NCI-H1694 (cell line): ENCODE measurements at places on chromosomes 6 and 20.

DNA sequence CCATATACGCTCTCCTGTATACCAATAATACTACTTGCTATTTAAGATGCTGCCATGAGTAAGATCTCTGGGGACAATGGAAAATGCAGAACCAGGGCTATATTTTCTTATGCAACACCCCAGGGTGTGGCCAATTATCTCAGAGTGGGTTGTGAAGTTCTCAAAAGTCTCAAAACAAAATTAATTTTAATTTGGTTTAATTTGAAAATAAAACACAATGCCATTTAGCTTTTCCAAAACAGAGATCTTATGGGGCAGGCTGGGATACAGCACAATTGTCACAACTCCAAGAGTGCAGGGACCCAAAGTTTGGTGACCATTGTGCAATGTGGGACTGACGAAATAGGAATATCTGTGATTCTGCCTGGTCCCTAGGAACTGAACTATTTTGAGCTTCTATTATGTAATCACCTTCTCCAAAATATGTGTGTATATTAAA lies 43.1 kb downstream of the MBOAT1 start:
- no peak for DNase-seq

- DNase-seq, result no peak
Observed at GRCh38 chr6:16409531-16410441, 171.4 kb downstream of the GMPR start.

DNA sequence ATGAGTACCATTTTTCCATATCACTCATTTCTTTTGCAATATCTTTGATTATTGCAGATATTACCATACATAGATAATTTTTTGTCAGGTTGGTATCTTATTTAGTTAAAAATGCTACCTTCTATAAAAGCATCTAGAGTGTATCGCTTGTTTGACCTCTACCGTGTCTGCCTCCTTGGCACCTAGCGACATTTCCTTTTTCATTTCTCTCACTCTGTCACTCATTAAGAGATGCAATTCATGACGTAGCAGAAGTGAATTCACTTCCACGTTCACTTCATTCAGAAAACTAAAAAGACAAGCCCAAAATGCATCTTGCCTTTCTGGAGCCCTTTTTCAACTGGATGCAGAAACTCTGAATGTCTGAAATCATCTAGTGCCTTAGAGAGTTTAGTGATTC lies 172.9 kb downstream of the MMS22L start:
- no peak for DNase-seq

DNA sequence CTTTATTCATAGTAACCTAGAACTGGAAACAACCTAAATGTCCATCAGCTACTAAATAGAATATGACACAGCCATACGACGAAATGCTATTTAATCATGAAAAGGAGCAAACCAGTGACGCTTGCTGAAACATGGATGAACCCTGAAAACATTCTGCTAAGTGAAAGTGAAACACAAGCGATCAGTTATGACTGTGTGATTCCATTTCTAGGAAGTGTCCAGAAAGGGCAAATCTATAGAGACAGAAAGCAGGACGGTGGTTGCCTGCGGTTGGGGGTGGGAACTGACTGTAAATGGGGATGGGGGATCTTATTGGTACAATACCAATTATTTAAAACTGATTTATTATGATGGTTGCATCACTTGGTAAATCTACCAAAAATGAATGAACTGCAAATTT lies 126.8 kb downstream of the IPCEF1 start:
- DNase-seq, result no peak

- DNase-seq, result no peak
Observed at GRCh38 chr6:105757512-105758200, 328.5 kb upstream of the PRDM1 start.

DNA sequence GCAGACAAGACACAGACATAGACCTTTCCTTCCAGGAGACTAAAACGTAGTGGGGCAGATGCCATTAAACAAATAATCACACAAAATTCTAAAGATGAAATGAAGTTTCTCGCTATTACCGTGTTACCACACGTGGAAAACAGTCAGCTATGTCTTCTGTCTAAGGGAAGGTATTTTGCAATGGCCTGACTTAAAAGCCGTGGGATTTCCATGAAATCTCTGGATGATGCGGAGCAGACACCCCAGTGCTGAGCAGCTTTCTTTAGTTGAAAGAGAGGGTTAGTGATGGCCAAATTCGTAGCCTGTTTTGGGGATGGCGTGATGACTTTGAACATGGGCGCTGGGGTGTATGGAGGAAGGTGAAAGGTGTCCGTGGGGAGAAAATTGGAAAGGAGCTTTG lies 281.8 kb downstream of the NRN1 start:
- DNase-seq, result no peak

- DNase-seq, result no peak
Observed at GRCh38 chr20:36873498-36874189, 2.3 kb upstream of the TLDC2 start.

- no peak for DNase-seq
Observed at GRCh38 chr6:154471609-154472362, 38.7 kb downstream of the CNKSR3 start.

GRCh38 chr6:140970485-140970884 lies 1162.2 kb upstream of the GJE1 start:
- no peak for DNase-seq

- DNase-seq, result no peak
Observed at GRCh38 chr6:218153-219018, 73.9 kb upstream of the DUSP22 start.

DNA sequence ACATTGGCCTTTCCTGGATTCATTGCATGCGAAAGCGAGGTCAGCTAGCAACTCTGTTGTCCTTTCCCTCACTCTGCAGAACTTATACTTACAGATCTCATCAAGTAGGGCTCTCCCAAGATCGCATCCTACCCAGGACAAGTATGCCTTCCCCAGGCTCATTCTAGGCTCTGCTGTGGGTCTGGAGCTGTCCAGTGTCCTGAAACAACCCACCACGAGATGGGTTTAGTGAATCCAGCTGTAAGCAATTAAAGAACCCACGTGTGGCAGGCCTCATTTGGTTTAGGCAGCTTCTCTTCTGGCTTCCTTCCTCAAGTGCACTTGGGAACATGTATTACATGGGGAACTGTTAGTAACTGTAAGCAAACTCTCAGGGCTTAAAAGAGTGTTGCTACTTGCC lies 406.5 kb upstream of the CHD6 start:
- DNase-seq, result no peak

GRCh38 chr6:138765896-138766655 lies 7.5 kb upstream of the CCDC28A start:
- DNase-seq, result peak; percentile 43

GRCh38 chr6:38714239-38715015 lies 684 bp upstream of the DNAH8 start:
- DNase-seq, result no peak

DNA sequence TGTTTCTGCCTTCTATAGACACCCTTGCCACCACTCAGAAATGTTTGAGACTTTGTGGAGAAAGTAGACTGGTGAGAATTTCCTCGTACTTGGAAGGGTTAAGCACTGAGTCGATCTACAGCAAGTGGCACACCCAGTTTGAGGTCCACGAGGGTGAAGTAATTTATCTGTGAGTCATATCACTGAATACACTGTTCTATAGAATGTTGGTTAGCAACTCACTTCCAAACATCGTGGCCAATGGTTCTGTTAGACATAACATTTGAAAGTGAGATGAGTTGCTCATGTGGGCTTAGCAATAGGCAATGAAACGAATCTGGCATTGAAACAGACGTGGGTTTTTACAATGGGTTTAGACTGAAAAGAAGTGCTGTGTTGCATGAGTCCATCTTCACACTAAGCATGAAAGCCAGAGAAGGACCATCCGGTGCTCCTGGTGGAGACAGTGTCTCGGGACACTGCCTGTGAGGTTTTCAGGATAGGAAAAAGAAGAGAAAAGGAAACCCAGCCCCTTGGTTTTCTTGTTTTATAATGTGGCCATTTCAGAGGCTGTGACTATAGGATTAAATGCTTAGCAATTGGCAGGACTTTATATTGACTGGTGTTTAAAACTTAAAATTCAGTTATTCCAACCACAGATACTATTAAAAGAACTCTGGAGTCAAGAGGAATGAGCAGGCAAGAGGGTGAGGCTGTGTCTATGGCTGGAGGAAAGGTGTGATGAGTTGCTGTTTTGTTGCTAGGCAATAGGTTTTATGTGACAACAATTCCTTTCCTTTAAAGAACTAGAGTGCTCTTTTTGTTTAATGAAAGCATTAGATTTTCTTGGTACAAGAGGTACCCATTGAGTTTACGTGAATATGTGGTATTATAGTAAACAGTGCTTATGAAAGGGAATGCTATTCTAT lies 31.0 kb upstream of the EZR start:
- DNase-seq, result no peak

DNA sequence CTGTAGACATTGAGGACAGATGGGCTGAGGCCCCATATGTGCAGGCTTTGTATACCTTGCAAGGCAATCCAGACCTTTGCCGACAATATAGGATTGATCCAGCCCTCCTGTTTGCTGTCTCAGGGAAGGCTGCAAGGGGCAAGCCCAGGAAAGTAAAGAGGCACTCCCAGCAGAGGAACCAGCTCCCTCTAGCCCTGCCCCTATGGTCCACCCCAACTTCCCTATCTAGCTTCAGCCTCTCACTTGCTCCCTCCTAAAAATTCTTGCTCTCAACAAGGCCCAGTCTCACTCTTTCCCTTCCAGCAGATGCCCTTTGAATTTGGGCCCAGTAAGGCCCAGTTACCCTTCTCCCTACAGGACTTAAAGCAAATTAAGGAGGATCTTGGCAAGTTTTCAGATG lies 92.6 kb downstream of the JARID2 start:
- DNase-seq, result peak; percentile 70

- DNase-seq, result no peak
Observed at GRCh38 chr20:45507011-45507820, 8.2 kb downstream of the SPINT3 start.

- no peak for DNase-seq
Observed at GRCh38 chr20:57212534-57213276, 53.7 kb downstream of the BMP7 start.

DNA sequence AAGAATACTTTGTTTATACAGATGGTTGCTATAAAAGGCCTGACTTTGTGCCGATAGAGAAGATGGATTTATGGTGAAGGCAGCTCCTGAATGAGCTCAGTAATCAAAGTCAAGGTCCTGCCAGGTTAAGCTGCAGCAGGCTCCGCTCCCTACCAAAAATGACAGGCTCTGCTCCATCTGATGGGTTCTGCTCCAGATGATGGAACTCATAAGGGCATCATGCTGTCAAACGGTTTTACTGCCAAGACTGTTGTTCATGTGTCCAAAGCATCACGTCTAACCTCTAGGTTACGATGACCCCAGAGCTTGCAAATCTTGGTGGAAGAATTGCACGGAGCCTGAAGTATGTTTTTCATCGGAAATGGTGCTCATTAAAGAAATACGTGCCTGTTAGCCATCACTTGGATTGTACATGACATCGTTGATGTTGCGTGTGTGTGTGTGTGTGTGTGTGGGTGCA lies 19.2 kb upstream of the PTGIS start:
- DNase-seq, result no peak

DNA sequence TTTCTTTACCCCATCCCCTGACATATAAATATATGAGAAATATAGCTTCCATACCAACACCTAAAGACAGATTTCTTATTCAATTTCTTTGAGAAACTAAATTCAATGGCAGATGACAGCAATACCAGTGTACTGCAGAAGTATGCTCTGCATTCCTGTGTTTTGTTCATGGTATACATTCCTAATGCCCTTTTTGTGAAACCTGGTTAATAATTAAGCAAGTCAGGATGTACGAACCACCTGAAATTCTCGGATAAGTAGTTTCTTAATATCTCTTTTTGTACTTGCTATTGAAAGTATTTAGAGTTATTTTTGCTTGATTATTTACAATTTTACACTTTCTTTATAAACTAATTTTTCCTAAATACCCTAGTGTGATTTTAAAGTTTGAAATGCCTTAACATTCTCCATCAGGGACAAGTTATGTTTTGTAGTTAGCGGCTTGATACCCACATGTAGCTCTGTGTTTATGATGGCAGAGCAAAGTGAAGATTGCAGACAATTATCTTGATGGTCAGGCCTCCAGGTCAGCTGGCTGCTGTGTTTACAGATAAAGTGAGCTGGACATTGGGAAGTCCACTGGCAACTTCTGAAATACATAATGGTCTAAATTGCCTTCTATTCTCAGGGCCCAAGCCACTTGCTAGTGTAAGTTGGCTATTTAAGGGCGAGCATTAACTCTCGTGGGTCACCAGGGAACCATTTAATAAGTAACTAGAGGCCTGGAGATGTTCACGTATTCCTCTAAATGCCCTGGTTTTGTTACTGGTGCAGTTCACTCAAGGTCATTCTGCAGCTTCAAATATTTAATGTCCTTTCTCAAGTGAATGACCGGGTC lies 58.2 kb downstream of the PLCB1 start:
- DNase-seq, result no peak

GRCh38 chr6:127383988-127384387 lies 40.6 kb upstream of the ECHDC1 start:
- DNase-seq, result no peak

- no peak for DNase-seq
Observed at GRCh38 chr6:40841721-40842120, 197.3 kb downstream of the UNC5CL start.

- no peak for DNase-seq
Observed at GRCh38 chr6:18390476-18390875, 3.3 kb downstream of the RNF144B start.

GRCh38 chr6:155641603-155642002 lies 186.0 kb upstream of the NOX3 start:
- no peak for DNase-seq

GRCh38 chr6:165566088-165566828 lies 96.8 kb downstream of the PDE10A start:
- no peak for DNase-seq

DNA sequence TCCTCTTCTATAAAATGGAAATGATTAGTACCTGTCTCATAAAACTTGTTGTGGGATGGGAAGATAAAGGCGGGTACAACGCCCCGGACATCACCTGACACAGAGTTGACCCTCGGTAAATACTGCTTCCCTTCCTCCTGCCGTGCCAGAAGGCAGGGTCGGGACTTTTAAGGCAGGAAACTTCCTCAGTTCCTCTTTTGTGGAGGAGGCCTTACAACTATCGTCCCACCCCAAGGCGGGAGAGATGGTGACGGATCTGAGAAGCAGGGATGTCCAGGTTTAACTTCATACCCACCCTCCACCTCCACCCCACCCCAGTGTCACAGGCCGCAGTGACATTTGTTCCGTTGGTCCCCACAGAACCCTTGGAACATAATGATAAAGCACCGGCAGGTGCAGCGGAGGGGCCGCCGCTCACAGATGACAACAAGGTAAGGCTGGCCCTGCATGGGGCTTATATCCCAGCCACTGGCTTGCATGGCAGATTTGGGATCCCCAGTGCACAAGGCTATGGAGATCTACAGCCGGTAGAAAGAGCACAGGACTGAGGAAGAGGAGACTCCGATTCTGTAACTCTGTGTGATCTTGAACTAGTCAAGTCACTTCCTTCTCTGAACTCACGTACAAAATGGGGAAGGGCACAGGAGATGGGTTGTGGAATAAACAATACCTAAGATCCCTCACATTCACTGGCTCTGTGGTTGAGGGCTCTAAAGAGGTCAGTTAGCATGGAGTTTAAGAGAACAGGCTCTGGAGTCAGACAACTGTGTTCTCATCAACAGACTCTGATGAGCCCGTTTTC lies 764 bp downstream of the DNTTIP1 start:
- no peak for DNase-seq

- DNase-seq, result no peak
Observed at GRCh38 chr6:147870506-147871110, 362.1 kb downstream of the SAMD5 start.

- DNase-seq, result no peak
Observed at GRCh38 chr20:48832405-48832730, 4.6 kb upstream of the PREX1 start.
